ENCODE measurements at places on chromosomes 16 and 17. TPM values are rescaled to one million over a fixed set of nuclear protein-coding genes. Genes with fewer than 3 reads are reported as not detected.

DNA sequence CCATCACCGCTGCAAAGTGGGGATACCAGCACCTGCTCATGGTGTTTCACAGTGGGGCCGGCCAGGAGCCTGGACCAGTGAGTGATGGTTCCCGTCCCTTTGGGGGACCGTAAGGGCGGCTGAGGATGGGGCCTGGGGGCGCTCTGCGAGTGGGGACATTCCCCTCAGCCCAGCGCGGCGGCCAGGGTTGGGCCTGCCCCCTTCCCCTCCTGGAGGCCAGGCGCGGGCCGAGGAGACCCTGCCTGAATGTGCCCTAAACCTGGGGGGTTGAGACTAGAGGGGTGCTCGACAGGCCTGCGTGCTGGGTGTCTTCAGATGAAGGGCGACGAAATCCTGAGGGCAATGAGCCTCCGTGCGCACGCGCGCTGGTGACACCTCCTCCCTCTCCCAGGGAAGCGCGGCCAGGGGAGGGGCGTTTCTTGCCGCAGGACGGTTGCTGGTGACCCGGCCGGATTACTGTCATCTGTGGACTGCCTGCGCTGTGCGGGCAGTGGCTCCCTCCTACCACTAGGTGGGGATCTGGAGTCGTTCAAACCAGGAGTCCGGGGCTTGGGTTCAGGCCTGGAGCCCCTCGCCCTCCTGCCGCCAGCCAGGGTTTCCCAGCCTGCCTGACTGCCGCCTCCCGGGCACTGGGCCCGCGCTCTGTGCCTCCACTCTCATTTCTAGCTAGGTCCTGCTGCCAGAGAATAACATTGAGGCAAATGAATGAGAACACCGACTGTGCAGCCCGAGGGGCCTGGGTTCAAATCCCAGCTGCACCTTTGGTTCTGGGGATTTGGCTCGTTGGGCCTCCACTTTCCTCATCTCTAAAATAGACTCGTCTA lies 17.1 kb downstream of the TBX2 start:
- DNase-seq: peak; percentile 97

Gene IL17C
- total RNA-seq: not detected

- DNase-seq: no peak
Observed at GRCh38 chr17:41345992-41346391, 4.6 kb downstream of the KRT33A start.

GRCh38 chr16:16080465-16081065 lies 131.1 kb downstream of the ABCC1 start:
- DNase-seq: no peak

Gene CDYL2
- total RNA-seq: 12.6 TPM

Gene TBC1D3I
- not detected for total RNA-seq

GRCh38 chr17:37740915-37741314 lies 3.9 kb downstream of the HNF1B start:
- DNase-seq: no peak

GRCh38 chr16:67471758-67472384 lies 9.1 kb downstream of the ATP6V0D1 start:
- DNase-seq: no peak

- DNase-seq: peak; percentile 84
Observed at GRCh38 chr16:85844786-85845185, 45.3 kb downstream of the COX4I1 start.

Gene KRT17
- total RNA-seq: 45.4 TPM

- DNase-seq: peak; percentile 24
Observed at GRCh38 chr17:6070913-6071511, 833 bp downstream of the WSCD1 start.

Gene TERB1
- not detected for total RNA-seq

DNA sequence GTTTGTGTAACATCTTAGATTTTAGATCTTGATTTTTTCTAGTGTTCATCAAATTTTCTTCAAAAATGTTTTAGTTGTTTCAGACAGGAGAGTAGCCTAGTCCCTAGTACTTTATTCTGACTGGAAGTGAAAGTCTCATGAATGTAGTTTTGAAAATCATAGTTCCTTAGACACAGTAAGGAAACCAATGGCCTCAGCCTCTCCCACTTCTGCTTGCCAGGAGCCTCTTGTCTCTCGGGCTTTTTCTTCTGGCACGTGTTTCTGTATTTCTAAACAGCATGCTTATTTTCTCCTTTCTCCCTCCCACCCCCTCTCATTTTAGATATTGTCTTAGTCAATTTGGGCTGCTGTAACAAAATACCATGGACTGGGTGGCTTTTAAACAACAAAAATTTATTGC lies 9.8 kb downstream of the SLFN5 start:
- DNase-seq: no peak

- DNase-seq: no peak
Observed at GRCh38 chr16:12781777-12782176, 21.9 kb downstream of the CPPED1 start.

DNA sequence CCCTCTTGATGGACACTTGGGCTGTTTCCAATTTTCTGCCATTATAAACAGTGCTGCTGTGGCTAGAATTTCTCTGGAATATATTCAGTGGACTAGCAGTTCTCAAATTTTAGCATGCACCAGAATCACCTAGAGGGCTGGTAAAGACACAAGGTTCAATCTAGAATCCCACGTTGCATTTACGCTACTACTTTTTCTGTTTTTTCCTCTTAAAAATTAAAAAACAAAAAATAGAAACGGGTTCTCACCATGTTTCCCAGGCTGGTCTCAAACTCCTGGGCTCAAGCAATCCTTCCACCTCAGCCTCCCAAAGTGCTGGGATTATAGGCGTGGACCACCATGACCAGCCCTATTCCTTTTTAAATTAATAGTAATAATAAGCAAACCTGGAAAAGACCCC lies 14.5 kb upstream of the PRM1 start:
- no peak for DNase-seq

DNA sequence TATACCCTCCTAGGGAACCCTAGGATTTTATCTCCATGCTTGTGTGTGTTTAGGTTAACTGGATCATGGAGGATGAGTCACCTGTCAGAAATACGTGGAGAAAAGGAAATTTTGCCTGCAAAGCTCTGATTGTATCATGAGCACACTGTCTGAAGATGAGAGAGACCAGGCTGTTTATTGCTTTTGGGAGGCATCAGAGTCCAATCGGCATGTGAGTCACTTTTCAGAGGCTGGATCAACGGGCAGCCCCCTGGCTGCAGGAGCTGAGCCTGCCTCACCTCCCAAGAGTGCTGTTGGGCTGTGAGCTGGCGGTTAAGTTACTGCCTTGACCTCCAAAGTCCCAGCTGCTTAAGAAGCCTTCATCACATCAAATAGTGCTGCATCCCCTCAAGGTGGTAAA lies 41.5 kb upstream of the MED9 start:
- DNase-seq: no peak

Gene GRB7
- total RNA-seq: 19.8 TPM

Gene TBC1D3K
- not detected for total RNA-seq

DNA sequence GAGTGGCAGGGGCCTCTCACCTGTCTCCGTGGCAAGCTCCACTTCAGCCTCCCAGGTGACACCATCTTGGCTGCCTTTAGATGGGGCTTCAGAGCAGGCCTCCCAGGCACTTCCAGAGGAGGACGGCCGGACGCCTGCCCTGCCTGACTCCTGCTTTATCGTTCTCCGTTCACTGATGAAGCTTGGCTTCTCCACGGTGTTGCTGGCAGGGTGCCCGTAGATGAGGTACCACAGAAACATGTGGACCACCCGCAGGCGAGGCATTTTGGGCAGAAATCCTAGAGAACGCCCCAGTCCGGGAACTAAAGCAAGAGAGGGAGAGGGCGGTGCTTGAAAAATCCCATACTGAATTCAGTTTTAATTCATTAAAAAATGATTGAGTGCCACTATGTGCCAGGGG lies 54.5 kb downstream of the GTF3C1 start:
- DNase-seq: peak; percentile 98

Gene SEPTIN12
- not detected for total RNA-seq

Gene DNAI2
- 8.3 TPM for total RNA-seq

GRCh38 chr17:4898927-4899326 lies 409 bp upstream of the C17orf107 start:
- no peak for DNase-seq

Gene ADAMTS18
- total RNA-seq: not detected

GRCh38 chr17:70405492-70406220 lies 236.3 kb downstream of the KCNJ2 start:
- no peak for DNase-seq

Gene PRKCB
- 46.4 TPM for total RNA-seq

DNA sequence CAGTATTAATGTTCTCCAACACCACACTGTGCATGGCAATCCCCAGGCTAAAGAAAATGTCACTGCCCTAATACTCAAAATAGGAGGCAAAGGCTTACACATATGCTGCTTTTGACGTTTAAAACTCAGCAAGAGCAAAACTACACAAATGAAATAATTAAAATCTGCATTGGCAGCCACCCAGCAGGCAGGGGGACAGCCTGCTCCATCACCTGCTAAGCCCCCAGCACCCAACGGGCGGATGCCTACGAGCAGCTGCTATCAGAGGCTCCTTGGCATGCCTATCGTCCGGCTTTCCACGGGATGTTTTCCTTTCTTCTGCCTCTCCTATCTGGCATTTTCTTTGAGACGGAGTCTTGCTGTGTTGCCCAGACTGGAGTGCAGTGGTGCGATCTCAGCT lies 337.5 kb downstream of the SOX9 start:
- no peak for DNase-seq

Gene ITGB3
- total RNA-seq: 15.9 TPM

DNA sequence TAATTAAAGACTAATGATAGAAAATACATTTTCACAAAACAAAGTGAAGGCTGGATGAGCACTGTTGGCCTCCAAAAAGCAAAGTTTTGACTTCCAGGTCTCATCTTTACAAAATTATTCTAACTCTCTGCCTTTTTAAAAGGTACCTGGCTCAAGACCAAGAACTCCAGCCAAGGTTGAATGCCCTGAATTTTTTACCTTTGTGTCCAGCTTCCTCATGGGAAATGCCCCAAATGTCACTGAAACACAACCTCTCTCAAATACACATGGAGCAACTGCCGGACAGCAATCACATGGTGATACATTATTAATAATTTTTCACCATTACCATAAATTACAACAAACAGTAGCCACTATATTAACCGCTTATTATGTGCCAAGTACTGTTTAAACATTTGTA lies 32.2 kb downstream of the ADAMTS18 start:
- DNase-seq: no peak

Gene ZG16
- 0.06 TPM for total RNA-seq

GRCh38 chr17:16251043-16251442 lies 34.0 kb downstream of the PIGL start:
- no peak for DNase-seq

- no peak for DNase-seq
Observed at GRCh38 chr16:12096157-12096777, 119.7 kb downstream of the SNX29 start.

DNA sequence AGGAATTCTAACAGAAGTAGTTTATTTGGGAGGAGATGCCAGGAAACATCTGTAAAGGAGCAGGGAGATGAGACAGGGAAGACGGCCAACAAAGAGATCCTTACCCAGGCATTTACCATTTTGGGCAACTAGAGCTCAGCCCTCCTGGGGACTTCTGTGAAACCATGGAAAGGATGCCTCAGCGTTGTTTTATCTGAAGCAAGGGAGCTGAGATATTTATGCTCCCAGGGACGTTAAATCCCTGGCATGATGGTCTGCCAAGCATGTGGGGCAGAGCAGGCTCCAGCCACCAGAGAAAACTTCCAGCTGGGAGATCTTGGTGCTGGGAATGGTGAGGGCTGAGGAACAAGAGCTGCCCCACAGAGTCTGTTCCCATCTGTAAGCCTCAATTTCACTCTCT lies 114.8 kb upstream of the FOXF1 start:
- no peak for DNase-seq

Gene SLC38A8
- not detected for total RNA-seq

DNA sequence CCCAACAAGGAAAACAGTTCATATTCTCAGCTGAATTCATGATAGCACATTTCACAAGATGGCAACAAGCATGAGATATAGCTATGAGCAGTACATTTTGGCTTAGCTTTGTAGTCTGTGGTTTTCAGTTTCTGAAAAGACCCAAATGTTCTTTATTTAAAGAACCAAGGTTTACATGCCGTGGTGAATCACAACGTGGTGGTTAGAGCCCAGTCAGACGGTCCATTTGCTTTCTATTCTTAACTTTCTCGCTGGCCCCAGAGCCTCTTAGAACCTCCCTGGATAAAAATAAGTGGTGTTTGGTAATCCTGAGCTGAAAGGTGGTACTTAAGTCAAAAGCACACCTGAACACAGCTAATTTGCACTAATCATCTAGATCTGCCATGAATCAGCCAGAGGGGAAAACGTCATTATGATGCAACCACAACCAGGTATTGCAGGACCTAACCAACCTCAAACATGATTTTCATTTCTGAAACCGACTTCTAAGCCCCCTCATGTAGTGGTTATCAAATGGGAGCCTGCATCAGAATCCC lies 18.6 kb upstream of the HAPSTR1 start:
- no peak for DNase-seq

Gene REXO5
- total RNA-seq: 2.7 TPM

Gene TRAP1
- 94.3 TPM for total RNA-seq

GRCh38 chr17:36717088-36717487 lies 115.7 kb downstream of the MRM1 start:
- no peak for DNase-seq

Gene ACACA
- total RNA-seq: 84.6 TPM

DNA sequence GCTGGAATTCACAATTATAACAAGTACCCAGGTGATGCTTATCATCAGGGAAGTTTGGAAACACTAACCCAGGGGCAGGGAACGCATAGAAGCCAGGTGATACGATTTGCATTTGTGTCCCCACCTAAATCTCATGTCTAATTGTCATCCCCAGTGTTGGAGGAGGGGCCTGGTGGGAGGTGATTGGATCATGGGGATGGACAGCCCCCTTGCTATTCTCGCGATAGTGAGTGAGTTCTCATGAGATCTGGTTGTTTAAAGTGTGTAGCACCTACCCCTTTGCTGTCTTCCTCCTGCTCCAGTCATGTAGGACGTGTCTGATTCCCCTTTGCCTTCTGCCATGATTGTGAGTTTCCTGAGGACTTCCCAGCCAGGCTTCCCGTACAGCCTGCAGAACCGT lies 276.3 kb downstream of the UTP18 start:
- DNase-seq: no peak

- no peak for DNase-seq
Observed at GRCh38 chr16:13168091-13168572, 266.7 kb downstream of the SHISA9 start.

GRCh38 chr16:27253526-27253930 lies 15.0 kb downstream of the NSMCE1 start:
- no peak for DNase-seq

- no peak for DNase-seq
Observed at GRCh38 chr17:69734656-69735055, 320.2 kb downstream of the MAP2K6 start.

Data from lung (tissue), 17 donors.